ENCODE measurements at places on chromosomes 5 and 9.

- DNase-seq, result no peak
Observed at GRCh38 chr9:88706193-88707113, 171.5 kb downstream of the NXNL2 start.

DNA sequence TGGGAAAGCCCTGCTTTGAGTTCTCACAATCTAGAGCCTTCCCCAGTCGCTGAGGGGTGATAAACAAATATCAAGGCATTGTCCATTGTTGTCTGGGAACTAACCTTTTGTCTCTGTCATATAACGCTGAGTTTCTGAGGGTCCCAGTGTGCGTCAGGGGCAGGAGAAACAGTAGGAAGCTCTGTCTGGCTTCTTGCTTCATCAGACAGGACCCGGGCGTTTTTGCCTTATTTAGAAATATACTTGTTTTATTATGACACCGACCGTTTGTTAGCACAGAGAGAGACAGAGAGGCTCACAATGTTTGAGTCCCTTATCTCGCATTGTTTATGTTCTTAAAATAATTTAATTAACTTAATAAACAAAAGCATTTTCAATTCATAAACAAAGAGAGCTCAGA lies 204.9 kb upstream of the GAS1 start:
- DNase-seq, result no peak

DNA sequence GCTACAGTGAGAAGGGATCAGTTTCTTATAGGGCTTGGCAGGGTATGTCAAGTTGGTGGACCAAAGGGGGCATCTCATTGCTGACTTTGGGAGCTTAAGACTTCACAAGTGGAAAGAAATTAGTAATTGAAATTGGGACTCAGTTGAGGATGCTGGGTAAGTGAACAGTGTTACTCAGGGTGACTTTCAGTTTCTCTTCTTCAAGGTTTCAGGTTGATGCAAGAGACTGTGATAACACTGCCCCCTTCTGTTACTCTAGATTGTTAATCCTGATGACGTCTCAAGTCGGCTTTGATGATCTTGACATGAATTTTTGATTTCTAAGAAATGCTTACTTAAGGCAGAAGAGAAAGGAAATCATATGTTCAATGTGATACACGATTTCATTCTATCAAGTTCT lies 21.3 kb downstream of the KCTD16 start:
- peak; percentile 67 for DNase-seq

- DNase-seq, result no peak
Observed at GRCh38 chr5:116382874-116383266, 191.8 kb downstream of the SEMA6A start.

DNA sequence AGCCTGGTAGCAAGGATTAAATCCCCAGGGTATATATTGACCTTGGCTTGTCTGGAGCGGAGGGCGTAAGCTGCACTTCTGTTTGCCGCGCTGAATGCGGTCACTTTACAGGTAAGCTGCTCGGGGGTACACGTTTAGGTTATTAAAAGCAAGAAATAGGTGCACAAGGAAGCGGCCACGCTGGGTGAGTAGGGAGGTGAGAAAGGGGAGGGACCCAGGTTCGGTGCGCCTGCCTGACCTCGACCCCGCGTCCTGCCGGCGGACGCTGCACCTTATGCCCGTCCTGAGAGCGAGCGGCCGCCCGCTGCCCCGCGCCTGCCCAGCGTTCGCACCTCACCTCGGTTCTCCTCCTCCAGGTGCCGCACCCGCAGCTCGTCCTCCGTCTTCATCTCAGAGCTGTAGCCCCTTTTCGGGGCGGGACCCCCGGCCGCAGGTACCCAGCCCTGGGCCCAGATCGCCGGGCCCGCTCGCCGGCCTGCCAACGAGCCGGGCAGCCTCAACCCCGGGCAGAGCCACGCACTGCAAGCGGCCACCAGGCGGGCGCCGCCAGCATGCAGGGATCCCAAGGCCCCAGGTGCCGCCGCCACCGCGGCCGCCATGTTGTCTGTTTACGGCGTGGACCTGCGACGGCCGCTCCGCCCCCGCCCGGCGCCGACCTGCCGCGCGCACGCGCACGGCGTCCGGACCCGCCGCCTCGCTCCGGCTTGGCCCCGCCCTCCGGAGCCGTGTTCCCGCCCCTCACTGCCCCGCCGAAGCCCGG lies at the start of gene AUH:
Gene AUH (minus strand): TSS at position 628 of the 760 bp plus-strand sequence. CDS start 29 bp downstream, at position 599.
- DNase-seq, result peak; percentile 72

DNA sequence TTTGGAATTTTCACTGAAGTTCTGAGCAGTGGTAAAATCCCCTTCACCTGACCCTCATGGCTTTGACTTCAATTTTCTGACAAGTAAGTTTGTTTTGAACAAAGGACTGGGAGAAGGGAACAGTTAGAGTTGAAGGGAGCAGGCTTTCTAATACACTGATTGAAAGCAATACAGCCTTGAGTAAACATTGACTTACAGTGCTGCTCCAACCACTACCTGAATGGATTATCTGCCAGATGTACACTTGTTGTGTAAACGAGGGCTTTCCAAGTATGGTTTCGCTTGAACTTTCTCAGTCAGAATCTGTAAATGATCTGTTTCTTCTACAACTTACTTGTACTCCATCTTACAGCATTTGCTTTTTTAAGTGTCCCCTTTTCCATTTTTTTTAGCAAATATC lies 1414.9 kb upstream of the NUDT12 start:
- no peak for DNase-seq

DNA sequence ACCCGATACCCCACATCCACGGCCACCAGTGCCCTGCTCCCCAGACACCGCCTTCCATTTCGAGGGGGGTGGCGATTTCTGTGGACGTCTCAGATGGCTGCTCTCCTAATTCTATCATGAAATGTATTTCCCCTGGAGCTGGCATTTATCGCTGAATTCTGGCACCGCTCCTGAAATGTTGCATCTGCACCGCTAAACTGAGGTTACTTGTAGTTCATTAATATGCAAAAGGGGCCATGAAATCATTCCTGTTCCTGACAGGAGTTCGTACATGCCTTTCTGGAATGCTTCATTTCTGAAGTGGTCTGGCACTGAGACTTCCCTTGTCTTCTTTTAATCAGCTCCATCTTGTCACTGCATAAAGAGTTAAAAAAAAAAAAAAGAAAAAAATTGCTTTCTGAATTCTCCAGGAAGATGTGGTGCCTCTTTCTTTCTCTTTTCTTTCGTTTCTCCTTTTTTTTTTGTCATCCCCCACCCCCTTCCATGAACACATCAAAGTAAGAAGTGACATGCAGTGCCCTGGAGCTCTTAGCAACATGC lies 97.7 kb upstream of the SMARCA2 start:
- no peak for DNase-seq

GRCh38 chr5:130141659-130142320 lies 237.5 kb downstream of the CHSY3 start:
- no peak for DNase-seq

DNA sequence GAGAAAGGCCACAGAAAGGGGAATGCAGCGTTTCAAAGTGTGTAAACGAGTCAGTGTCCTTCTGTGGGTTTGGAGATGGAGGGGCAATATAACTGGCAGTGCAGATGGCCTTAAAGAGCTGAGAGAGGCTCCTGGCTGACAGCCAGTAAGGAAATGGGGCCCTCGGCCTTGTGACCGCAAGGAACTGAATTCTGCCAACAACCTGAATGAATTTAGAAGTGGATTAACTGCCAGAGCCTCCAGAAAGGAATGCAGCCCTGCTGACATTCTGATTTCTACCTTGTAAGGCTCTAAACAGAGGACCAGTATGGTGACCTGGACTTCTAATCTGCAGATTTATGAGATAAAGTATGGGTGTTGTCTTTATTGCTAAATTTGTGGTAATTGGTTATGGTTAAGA lies 17.5 kb upstream of the NREP start:
- DNase-seq, result no peak

GRCh38 chr5:79346420-79346824 lies 110.5 kb downstream of the JMY start:
- no peak for DNase-seq

DNA sequence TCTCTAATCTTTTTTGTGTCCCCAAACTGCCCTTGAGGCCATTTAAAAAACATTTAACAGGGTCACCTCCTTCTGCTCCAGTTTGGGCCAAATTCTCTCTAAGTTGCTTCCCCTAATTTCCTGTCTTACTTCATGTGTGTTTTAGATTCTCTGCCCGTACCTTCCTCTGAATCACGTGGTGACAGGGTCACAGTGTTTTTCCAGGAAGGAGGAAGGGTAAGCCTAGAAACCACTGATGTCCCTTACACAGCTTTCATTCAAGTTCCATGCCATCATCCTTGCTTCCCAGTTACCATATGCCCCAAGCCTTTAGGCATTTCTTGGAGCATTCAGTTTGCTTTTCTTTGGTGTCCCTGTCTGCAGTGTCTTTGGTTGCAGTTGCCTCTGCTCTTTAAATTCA lies 42.4 kb upstream of the MACIR start:
- no peak for DNase-seq

DNA sequence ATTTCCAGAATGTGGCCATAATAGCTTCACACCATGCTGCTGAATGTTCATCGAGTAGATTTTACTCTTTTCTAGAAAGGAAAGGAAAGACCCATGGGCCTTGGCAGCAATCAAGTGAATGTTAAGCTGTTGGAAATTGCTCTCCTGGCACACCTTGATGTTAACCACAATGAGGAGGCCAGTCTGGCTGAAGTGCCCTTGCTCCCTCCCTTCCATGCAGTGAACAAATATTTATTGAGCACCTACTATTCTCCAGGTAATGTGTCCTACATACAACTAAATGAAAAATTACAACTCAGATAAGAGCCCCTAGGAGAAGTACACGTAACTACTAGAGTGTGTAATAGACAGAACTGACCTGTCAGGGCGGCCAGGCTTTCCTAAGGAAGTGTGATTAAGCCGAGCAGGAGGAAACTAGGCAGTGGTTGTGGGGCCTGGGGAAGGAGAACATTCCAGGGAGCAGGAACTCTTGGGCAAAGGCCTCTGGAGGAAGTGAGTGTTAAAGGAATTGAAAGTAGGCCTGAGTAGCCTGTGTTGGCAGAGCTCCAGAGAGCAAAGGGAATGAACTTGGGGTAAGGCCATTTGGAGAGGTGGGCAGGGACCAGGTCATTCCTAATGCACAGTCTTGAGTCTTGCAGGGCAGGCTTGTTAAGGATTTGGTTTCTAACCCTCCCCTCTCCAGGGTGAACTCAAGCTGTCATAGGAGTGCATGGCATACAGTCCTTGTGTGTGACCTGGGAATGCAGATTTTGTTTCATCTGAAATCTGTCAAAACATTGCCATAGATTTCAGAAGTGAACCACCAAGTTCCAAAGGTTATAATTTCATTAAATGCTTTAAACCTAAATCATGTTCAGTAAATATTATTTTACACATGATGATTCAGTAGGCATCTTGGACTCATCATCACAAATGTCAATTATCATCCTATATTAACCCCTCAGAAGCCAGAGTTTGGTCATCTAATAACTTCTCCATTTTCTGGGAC lies 9.0 kb upstream of the ZSWIM6 start:
- no peak for DNase-seq

GRCh38 chr5:57539281-57539701 lies 56.7 kb upstream of the ACTBL2 start:
- no peak for DNase-seq

DNA sequence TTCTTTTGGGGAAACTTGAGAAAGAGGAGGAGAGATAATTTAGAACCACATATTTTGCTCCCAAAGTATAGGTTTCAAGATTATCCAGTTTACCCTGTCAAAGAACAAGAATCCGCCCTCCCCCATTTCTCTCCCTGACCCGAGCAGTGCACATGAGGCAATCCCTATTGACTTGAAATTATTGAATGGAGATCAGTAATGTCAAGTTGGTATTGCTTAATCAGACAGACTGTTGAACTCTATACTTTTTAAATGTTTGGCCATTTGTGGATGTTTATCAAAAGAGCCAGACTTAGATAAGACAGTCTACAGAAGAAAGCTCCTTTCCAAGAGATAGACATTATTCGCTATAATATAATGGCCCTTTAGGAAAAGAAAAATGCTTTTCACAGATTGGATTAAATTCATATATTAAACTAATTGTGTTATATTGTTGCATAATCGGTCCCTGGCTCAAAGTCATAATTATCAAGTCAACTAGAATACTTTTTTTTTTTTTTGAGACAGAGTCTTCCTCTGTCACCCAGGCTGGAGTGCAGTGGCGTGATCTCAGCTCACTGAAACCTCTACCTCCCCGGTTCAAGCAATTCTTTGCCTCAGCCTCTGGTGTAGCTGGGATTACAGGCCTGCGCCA lies 5.3 kb downstream of the SLC25A25 start:
- no peak for DNase-seq

DNA sequence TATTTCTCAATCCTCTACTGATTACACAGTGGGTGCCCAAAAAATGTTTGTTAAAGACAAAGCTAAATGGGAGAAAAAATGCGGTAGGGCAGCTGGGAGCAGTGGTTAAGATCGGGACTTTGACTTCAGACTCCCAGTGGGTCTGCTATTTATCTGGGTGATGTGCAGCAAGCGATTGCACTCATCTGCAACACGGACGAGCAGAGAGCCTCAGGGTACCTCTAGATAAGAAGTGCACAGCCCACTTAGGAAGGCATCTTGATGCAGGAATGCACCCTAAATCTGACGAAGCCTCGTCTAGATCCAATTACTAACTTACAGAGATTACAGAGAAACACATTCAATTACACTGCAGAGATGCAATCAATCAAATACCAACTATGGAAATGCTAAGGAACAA lies 4.0 kb downstream of the MAPK9 start:
- DNase-seq, result no peak

DNA sequence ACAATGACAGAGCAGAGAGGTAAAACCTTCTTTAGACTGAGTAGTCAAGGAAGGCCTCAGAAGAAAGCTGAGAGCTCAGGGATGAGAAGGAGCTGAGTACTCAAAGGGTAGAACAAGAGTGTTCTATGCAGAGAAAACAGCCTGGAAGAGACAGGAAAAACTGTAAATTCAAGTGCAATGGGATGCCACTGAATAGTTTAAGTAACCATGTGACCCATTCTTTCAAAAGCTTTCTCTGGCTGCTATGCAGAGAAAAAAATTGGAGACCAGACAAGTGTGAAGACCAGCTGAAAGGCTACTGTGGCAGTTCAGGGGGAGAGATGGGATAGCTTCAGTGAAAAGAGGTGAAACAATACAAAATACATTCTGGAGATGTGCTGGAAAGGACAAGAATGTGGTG lies 61.3 kb upstream of the RNF38 start:
- no peak for DNase-seq

DNA sequence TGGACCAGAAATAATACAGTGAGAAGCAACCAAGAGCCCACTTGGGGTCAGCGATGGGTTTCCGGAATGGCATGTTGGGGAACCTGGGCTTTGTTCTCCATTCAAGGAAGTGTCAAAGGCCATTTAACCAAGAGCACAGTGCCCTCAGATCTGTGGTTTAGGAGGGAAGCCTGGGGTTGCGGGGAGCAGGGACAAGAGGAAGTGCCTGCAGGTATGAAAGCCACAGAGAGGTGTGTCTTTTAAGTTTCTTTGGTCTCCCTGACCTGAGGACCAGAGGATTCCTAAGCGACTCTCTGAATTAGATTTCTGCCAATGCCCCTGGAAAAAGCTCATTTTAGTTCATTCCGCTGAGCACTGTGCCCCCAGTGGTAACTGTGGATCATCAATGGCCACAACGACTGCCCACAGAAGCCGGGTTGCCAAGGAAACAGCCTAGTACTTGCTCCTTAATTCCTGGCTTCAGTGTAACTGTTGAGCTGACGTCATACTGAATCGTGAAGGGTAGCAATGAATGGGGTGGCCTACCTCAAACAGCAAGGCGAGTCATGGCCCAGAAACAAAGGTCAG lies 107.3 kb upstream of the SPIN1 start:
- DNase-seq, result no peak

Data from activated CD4-positive, alpha-beta T cell treated with anti-CD3 and anti-CD28 coated beads, Interleukin-2, amount 50 U/mL, for 24 hours (primary cell).